Cortex of kidney (tissue), 1 donor: ENCODE measurements at places on chromosomes 7 and 10.

DNA sequence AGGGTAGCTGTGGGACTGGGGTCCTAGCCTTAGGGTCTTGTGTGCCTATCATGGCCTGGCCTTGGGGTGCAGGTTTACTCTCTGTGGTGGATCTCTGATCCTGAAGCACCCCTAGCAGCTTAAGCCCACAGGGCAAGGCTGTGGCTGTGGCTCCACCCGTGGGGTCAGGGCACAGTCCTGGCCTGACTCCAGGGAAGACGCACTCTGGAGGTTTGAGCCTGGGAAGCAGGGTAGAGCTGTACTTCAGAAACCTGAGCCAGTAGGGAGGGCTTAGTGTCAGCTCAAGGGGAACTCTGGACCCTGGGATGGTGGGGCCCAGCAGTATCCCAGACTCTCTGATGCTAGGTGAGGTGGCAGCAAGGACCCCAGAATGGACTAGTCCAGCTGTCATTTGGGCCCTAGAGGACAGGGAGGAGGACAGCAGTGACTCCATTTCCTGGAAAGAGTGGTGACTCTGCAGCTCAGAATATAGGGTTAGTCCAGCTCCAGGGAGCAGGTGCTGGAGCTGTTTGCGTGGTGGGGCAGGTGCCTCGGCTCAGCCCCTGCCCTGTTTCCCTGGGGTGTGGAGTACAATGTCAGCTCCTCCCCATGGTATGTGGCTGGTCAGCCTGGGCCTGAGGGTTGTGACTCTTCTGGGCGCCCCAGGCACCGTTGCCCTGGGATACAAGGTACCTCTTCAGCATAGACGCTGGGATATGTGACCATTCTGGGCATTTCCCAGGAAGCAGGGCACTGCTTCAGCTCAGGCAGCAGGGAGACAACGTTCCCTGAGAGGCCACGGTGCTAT, 15.8 kb downstream of the GTPBP4 start:
- no peak for DNase-seq

GRCh38 chr10:70669015-70669414, 3.3 kb upstream of the ADAMTS14 start:
- no peak for DNase-seq

DNA sequence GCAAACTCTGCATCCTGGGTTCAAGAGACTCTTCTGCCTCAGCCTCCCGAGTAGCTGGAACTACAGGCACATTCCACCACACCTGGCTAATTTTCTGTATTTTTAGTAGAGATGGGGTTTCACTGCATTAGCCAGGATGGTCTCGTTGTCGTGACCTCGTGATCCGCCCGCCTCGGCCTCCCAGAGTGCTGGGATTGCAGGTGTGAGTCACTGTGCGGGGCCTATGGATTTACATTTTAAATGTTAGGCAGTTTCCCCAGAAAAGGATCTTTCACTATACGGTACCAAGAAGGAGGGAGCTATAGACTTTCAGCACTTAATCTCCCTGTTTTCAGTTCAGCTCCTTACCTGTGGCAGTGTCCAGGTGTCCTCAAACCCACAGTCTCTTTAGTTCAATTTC, 50.8 kb downstream of the SIRT1 start:
- no peak for DNase-seq

DNA sequence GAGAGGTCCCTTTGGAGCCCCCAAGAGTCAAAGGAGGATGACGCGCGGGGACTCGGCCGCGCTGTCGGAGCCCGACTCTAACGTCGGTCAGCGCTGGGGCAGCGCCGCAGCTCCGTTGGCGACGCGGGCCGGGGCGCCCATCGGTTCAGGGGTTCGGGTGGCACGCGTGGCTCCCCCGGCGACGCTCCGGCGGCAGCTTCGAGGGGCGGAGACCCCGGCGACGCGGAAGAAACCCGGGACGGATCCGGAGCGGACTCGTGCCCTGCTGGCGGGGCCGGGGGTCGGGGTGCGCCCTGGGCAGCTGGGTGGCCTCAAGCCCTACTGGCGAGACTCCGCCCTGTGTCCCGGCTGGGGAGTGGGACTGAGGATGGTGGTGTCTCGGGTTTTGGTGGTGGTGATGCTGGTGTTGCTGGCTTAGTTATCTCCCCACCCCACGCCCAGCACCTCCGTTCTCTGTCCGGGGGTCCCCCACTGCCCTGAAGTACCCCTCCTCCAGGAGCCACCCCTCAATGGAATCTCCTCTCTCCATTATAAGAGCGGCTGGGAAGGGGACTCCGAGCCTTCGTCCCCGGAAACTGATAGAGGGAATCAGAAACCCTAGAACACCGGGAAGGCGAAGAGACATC, at the start of gene NAT16:
Gene NAT16, minus strand, starts transcription at position 164 of the 626 bp plus-strand sequence. CDS start 5,486 bp downstream, outside the sequence.
- no peak for DNase-seq

- DNase-seq: no peak
Measured at GRCh38 chr7:87127019-87127418, 25.2 kb upstream of the DMTF1 start.

- DNase-seq: no peak
Measured at GRCh38 chr7:12716722-12717121, 29.3 kb downstream of the ARL4A start.

GRCh38 chr10:97823734-97824133, 25.9 kb upstream of the GOLGA7B start:
- DNase-seq: no peak

GRCh38 chr10:58943256-58943890, 233.1 kb upstream of the PHYHIPL start:
- no peak for DNase-seq

DNA sequence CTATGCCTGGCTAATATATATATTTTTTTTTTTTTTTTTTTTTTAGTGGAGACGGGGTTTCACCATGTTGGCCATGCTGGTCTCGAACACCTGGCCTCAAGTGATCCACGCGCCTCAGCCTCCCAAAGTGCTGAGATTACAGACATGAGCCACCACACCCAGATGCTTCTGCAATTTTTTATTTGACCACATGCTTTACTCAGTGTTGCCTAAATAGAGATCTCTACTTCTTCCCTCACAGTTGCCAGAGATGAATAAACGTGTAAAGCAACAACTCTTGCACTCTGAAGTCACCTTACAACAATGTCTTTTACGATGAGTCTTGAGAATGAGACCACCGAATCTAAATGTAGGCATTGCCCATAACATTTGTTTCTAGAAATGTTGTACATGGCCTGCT, 107.9 kb upstream of the FRMD4A start:
- no peak for DNase-seq

GRCh38 chr10:89745903-89746302, 44.5 kb downstream of the KIF20B start:
- DNase-seq: no peak

- DNase-seq: no peak
Measured at GRCh38 chr10:131730771-131731497, 169.9 kb upstream of the PPP2R2D start.

GRCh38 chr7:44057849-44058758, 7.3 kb downstream of the PGAM2 start:
- no peak for DNase-seq

- no peak for DNase-seq
Measured at GRCh38 chr7:140584195-140584851, 56.3 kb downstream of the DENND2A start.
